ENCODE measurements at places on chromosomes 6 and 20. TPM values are rescaled to one million over a fixed set of nuclear protein-coding genes. Genes with fewer than 3 reads are reported as not detected.

GRCh38 chr20:21435576-21435975, 38.2 kb upstream of the NKX2-4 start:
- H3K4me3 ChIP-seq, result no peak overlapping the region
- H3K36me3 ChIP-seq, result no peaks in the 10 kb centered on the region

- H3K36me3 ChIP-seq, result no peaks in the 10 kb centered on the region
- no peak overlapping the region for H3K27ac ChIP-seq
- no peaks in the 10 kb centered on the region for H3K27me3 ChIP-seq
- no peak overlapping the region for H3K4me3 ChIP-seq
These were observed 64.9 kb upstream of the AFDN start for GRCh38 chr6:167761794-167762258.

DNA sequence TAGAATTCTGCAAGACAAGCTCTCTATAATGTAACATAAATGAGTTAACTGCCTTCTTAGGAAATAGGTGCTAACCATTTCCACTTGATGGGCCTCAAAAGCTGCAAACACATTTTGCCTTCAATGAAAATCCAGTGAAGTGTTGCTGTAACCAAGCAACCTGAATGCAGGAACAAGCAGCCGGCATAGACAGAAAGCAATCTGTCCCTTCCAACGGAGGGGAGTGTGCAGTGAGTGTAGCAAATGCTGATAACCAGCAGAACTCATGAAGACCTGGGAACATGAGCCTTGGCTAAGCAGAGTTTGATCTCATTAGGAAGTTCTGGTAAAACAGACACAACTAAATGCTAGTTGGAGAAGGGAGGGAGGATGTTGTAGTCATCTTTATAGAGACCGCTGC, 697.8 kb downstream of the KIF16B start:
- no peaks in the 10 kb centered on the region for H3K36me3 ChIP-seq
- no peak overlapping the region for H3K27ac ChIP-seq

DNA sequence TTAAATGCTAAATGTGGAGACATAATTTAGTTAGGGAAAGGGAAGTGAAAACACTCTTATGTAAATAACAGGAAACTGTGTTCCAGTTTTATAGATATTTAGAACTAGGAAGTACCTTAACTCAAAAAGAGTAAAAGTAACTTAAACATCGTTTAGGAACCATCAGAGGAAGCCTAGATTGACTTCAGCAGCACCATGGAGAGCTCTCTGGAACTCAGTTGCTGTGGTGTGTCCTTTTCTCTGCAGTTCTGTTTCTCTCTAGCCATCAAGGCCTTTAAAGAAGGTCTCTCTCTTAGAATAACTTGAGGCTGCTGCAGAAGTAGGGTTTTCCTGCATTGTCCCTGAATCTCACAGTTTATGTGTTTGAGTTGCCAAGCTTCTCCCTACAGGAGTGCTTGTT, 26.9 kb downstream of the CLVS2 start:
- no peaks in the 10 kb centered on the region for H3K36me3 ChIP-seq
- no peaks in the 10 kb centered on the region for H3K4me1 ChIP-seq
- no peak for DNase-seq
- no peak overlapping the region for H3K27ac ChIP-seq
- H3K27me3 ChIP-seq, result no peaks in the 10 kb centered on the region

GRCh38 chr6:65055545-65055944, 651.5 kb downstream of the EYS start:
- no peak overlapping the region for H3K4me3 ChIP-seq
- no peaks in the 10 kb centered on the region for H3K4me1 ChIP-seq
- no peak for DNase-seq

GRCh38 chr6:148736774-148737412, 9.9 kb upstream of the UST start:
- H3K4me3 ChIP-seq, result no peak overlapping the region
- H3K27me3 ChIP-seq, result no peaks in the 10 kb centered on the region
- H3K27ac ChIP-seq, result no peak overlapping the region
- DNase-seq, result no peak
- H3K36me3 ChIP-seq, result no peaks in the 10 kb centered on the region

DNA sequence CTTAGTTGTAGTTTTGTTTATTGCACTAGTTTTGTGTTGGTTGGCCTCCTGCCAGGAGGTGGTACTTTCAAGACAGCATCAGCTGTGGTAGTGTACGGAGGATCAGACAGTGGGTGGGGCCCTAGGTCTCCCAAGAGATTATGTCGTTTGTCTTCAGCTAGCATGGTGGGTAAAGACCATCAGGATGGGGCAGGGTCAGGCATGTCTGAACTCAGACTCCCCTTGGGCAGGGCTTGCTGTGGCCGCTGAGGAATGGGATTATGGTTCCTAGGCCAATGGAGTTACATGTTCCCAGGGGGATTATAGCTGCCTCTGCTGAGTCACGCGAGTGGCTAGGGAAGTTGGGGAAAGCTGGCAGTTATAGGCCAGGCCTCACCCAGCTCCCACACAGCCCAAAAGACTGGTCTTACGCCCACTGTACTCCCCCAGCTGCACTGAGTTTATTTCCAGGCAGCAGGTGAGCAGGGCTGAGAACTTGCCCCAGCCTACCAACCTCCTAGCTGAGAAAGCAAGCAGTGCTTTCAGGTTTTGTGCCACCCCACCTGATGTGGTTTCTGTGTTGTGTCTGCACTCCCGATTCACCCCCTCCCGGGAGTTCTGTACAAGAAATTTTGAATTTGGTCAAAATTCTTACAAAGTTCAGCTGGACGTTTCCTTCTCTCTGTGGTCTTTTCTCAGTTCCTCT, 24.7 kb downstream of the ZSCAN31 start:
- H3K4me1 ChIP-seq, result no peaks in the 10 kb centered on the region
- H3K4me3 ChIP-seq, result no peak overlapping the region
- H3K36me3 ChIP-seq, result peaks cover 4% of the 10 kb centered on the region
- no peak for DNase-seq
- H3K27ac ChIP-seq, result no peak overlapping the region

- DNase-seq, result no peak
- H3K36me3 ChIP-seq, result no peaks in the 10 kb centered on the region
- H3K4me3 ChIP-seq, result no peak overlapping the region
- no peak overlapping the region for H3K27ac ChIP-seq
- H3K27me3 ChIP-seq, result no peaks in the 10 kb centered on the region
These were observed 16.6 kb upstream of the SCML4 start for GRCh38 chr6:107840636-107841274.

DNA sequence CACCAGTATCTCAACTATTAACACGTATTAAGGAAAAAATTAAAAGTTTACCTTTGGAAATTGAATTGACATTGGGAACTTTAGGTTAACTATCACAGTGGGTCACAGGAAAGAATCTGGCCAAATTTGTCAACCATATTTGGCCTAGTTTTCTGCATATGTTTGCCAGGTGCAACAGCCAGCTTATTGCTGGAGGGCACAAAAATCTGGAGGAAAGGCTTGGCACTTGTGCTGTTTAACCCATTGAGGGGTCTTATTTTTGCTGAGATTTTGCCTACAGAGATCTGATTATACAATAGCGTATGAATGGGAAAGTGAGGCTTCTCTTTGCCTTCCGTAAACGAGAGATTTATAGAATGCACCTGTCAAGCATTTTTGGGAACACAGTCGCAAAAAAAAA, 190.4 kb downstream of the PRL start:
- no peaks in the 10 kb centered on the region for H3K27me3 ChIP-seq
- no peak overlapping the region for H3K4me3 ChIP-seq
- no peak overlapping the region for H3K27ac ChIP-seq
- DNase-seq, result no peak

DNA sequence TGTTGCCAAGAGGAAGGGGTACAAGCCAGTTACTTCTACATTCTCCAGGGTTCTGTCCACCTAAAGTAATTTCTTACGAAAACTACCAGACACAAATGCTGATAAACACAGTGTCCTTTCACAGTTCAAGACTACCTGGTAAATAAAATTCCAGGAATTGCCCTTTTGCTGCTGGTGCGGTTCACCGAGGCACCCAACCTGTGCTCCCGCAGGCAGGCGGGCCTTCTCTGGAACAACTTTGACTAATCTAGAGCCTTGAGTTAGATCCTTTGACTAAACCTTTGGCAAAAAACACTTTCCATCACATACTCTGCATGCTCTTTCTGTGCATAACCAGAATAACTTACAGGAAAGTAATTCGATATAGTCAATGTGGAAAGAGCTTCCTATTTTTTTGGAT, 107.0 kb downstream of the HUS1B start:
- H3K4me1 ChIP-seq, result no peaks in the 10 kb centered on the region
- no peaks in the 10 kb centered on the region for H3K27me3 ChIP-seq
- DNase-seq, result no peak
- no peak overlapping the region for H3K27ac ChIP-seq
- H3K4me3 ChIP-seq, result no peak overlapping the region

DNA sequence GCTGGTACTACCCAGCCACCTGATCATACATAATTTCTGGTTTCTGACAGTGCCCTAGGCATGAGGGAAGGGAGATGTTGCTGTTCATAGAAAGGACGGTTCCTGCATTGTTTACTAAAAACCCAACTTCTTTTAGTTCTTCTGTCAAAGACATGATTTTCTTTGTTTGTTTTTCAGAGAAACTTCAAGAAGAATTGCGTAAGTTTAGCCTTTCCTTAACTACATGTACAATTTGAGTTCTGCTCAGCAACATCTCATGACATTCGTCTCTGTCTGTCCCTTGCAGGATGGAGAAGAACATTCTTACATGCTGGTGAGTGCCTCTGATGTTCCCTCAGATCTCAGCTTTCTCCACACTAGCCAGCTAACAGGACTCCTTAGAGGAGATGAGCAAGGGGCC, 8.0 kb downstream of the BTN2A1 start:
- peaks cover 62% of the 10 kb centered on the region for H3K36me3 ChIP-seq
- DNase-seq, result no peak
- no peak overlapping the region for H3K4me3 ChIP-seq
- H3K4me1 ChIP-seq, result peaks cover 31% of the 10 kb centered on the region
- no peak overlapping the region for H3K27ac ChIP-seq
- no peaks in the 10 kb centered on the region for H3K27me3 ChIP-seq

- no peak overlapping the region for H3K4me3 ChIP-seq
- no peaks in the 10 kb centered on the region for H3K27me3 ChIP-seq
- H3K36me3 ChIP-seq, result peaks cover 11% of the 10 kb centered on the region
These were observed 4.3 kb downstream of the RPP40 start for GRCh38 chr6:4999586-4999985.

GRCh38 chr6:11423072-11423471, 114.5 kb upstream of the TMEM170B start:
- peak overlapping the region; percentile 9 for H3K27ac ChIP-seq
- H3K27me3 ChIP-seq, result no peaks in the 10 kb centered on the region
- no peak for DNase-seq
- no peak overlapping the region for H3K4me3 ChIP-seq
- peaks cover 21% of the 10 kb centered on the region for H3K4me1 ChIP-seq

GRCh38 chr6:28446818-28447511, 3.7 kb upstream of the ZSCAN23 start:
- peaks cover 13% of the 10 kb centered on the region for H3K27me3 ChIP-seq
- peak overlapping the region; percentile 26 for H3K4me3 ChIP-seq

- peaks cover 23% of the 10 kb centered on the region for H3K36me3 ChIP-seq
- no peak overlapping the region for H3K27ac ChIP-seq
- DNase-seq, result no peak
- H3K4me1 ChIP-seq, result peaks cover 6% of the 10 kb centered on the region
- H3K27me3 ChIP-seq, result no peaks in the 10 kb centered on the region
- no peak overlapping the region for H3K4me3 ChIP-seq
These were observed 26.0 kb upstream of the CRIP3 start for GRCh38 chr6:43334466-43335095.

- peak overlapping the region; percentile 99 for H3K27ac ChIP-seq
- peaks cover 100% of the 10 kb centered on the region for H3K4me1 ChIP-seq
- H3K27me3 ChIP-seq, result no peaks in the 10 kb centered on the region
These were observed 6.7 kb downstream of the TEAD3 start for GRCh38 chr6:35489995-35490791.

GRCh38 chr20:48880981-48881657, 40.4 kb upstream of the ARFGEF2 start:
- H3K36me3 ChIP-seq, result no peaks in the 10 kb centered on the region
- H3K4me3 ChIP-seq, result no peak overlapping the region
- DNase-seq, result no peak
- no peak overlapping the region for H3K27ac ChIP-seq

DNA sequence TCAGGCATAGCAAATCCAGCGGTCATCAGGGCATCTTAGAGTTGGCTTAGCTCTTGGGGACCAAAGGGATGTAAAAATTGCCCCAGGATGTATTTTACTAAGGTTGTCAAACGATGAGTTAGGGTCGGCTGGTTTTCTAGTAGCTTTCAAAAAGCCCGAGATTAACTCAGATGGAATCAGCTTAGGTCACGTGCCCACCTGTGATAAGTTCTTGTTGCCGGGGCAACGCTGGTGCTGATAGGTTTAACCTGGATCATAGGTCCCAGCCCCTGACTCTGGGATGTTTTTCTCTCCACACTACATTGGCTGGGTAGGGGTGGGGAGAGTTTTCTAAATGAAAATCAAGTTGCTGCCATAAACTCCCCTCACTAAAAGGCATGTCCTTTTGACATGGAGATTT, 257.3 kb upstream of the SULF2 start:
- H3K4me3 ChIP-seq, result no peak overlapping the region
- H3K36me3 ChIP-seq, result no peaks in the 10 kb centered on the region
- no peaks in the 10 kb centered on the region for H3K27me3 ChIP-seq
- DNase-seq, result no peak
- no peak overlapping the region for H3K27ac ChIP-seq

Gene TINAG
- not detected for total RNA-seq

Gene GPX5
- total RNA-seq, result not detected

Gene RIPPLY2
- total RNA-seq, result not detected

Gene GRM4
- not detected for total RNA-seq

Gene SAPCD1
- not detected for total RNA-seq

Gene TAF11
- 18.2 TPM for total RNA-seq

Gene TENT5A
- total RNA-seq, result 8.5 TPM

Gene CD93
- total RNA-seq, result 80.7 TPM

Gene DSE
- total RNA-seq, result 42.1 TPM

Data from esophagus muscularis mucosa (tissue), 4 donors.